HL-60 (cell line): ENCODE measurements at places on chromosomes 5 and 9.

GRCh38 chr5:156631005-156631404, 219.1 kb upstream of the PPP1R2B start:
- no peak for DNase-seq

- no peak for DNase-seq
Observed at GRCh38 chr9:131297903-131298302, 8.4 kb downstream of the PLPP7 start.

GRCh38 chr9:93376411-93376810, 75.1 kb upstream of the FAM120A start:
- no peak for DNase-seq

GRCh38 chr9:94719878-94720277, 6.6 kb upstream of the AOPEP start:
- DNase-seq: no peak

DNA sequence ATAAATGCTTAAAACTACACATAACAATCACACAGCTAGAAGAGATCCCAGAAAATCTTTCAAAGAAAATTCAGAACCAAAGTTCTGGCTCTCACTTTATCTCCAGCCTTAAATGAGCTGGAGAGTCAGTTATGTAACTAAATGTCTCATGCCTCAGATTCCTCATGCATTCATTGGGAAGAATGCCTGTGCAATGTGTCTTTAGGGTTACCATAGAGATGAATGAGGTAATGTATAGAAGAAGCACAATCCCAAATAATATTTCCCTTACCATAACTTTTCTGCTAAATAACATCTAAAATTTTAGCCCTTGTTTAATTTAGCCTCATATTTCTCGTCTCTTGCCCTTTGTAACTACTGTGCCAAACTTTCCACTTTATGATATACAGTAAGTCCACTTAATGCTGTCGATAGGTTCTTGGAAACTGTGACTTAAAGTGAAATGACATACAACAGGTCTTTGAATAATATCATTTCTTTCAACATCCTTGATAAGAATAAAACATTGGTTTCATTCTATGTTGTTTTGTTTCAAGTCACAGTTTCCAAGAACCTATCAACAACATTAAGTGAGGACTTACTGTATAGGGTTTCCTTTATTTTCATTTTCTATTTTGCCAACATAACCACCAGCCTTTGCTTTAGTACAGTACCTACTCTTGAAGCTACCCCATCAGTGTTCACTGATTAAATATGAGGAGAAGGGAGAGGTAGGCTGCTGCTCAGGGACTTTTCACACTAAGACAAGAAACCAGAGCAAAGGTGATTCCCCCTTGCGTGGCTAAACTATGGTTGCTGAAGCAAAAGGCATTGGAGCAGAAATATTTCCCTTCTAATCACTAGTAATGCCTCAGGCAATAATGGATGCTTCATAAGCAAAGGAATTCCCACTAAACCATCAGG, 295.7 kb upstream of the PTGER4 start:
- no peak for DNase-seq

DNA sequence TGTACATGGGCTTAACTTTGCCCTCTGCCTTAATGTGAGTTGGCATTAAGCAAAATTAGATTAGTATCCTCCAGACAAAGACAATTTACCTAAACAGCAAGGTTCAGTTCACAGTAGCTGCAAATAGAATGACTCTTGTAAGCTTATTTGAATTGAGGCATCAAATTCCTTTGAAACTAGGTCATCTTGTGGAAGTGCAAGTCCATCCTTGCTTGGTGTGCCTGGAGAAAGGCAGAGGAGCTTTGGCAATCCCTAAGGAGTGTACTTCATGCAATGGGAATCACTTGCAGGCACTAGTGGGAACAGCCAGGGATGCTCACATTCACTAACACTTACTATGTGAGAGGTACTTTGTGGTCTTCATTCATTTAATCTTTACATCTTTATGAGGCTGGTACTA, 118.3 kb downstream of the DRD1 start:
- DNase-seq: no peak

DNA sequence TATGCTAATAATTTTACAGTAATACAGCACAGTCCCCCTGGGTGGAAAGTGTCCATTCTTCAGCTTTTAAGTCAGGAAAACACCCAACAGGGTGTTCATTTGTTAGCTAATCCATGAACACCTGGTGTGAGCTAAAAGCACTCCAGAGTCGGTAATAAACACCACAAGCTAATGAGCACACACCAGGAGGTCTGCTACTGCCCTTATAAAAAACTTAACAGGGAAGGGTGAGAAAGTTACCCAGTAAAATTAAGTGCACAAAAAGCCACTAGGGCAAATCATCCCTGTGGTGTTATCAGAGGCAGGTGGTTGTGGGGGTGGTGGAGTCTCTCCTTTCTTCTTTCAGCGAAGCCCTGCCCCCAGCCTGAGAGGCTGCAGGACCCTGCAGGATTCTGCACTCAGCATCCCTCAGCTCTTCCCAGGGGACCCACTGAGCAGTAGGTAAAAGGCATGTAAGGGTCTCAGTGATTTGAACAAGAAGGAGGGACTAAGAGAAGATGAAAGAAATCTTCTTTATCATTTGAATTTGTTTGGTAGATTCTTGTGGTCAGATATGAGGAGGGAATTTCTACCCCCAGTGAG, 14.4 kb downstream of the GDNF start:
- no peak for DNase-seq

- no peak for DNase-seq
Observed at GRCh38 chr9:98941946-98942523, 1.7 kb upstream of the COL15A1 start.

DNA sequence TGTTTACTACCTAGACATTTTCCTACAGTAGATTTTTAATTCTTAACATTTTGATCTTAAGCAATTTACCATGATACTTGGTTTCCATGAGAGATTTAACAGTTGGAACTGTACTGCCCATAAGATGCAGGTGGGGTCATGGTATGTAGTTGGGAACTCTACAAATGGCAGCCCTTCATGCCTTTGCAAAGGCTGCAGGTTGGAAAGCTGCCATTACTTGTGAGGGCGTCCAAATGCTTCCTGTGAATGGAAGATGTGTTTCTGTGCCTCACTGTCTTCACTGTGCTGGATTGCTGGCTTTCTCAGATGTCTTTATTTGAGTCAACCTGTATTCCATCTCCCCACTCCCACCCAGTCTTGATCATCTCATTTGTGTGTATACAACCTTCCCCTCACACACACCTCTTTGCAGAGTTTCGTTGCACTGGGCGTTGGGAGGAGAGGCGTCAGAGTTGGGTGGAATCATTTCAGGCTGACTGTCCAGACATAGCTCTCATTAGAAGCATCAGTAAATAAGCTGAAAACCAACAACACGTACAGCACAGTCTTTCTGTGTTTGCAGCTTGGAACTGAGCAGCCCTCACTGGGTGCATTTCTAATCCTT, 14.8 kb upstream of the ABL1 start:
- DNase-seq: no peak

DNA sequence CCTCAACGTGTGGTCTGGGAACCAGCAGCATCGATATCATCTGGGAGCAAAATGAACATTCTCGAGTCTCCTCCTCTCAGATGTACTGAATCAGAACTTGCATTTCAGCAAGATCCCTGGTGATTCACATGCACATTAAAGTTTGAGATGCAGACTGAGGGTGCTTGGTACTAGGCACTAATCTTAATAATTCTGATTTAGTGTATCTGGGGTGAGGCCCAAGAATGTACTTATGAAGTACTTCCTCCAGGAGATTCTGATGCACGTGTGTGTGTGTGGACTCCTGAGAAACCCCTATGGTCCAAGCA, 56.2 kb upstream of the EQTN start:
- DNase-seq: no peak

DNA sequence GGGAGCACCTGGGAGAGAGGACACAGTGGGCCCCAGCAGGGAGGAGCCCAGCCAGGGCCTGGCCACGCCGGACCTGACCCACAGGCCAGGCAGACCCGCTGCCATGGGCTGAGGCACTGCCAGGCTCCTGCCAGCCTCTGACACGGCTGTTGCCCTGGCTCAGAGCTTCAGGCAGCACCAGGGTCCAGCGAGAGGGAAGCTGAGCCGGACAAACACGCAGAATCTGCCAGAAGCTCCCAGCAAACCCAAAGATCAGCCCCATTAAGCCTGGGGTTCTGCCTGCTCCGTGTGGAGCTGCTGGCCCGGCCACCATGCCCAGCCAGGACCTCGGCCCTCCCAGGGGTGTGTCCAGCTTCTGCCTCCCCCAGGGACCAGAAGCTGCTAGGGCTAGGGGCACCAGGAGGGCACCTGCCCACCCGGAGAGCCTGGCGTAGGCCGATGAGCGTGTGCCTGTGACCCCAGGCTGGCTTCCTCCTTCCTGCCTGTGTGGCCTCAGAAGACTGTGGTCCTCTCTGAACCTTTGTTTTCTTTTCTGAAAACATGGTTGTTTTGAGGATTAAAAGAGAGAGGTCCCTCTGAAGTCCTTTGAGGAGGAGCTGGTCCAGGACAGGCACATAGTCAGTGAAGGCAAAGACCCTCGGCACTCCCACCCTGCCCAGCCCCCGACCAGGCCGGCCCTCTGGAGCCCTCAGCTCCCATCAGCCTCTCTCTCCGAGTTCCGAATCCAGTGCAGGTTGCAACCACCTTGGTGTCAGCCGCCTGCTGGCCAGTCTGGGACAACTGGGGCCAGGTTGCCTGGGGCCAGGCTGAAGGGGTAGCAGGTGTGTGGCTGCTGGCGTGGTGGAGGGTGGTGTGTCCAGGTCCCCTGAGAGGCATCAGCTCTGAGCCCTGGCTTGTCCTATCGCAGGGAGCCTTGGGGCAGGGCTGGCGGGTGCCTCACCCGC, 39.6 kb downstream of the KCNT1 start:
- no peak for DNase-seq

DNA sequence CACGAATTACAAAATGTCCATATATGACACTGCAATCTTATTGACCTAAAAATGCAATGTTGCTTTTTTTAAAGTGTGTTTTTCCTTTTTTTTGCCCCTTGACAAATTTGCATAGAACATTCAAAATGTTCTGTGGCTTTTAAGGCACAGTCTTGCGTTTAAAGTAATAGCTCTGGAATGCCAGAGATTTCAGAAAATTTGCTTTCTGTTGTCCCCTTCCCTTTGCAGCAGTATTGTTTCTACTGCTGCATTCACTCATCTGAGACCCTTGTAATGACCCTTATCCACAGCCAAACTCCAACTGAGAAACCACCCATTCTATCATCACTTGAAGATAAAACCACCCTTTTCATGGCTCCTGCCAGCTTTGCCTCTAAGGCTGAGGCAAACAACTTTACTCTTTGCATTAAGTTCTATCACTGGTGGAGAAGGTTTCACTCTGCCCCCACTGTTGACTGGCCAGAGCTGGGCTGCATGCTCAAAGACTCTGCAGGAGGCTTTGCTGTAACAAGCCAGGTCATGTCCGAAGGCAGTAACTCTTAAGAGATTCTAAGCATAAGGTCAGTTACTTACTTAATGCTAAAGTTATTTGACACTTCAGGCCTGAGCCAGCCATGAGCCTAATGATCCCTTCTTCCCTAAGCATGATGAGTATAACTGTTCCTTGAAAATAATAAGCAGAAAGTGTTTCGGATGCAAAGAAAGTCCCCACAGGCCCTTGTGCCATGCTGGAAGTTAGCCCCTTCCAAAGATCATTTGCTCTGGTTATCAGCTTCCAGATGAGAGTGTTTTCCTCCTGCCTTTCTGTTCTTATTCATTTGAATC, 101.9 kb downstream of the CD180 start:
- DNase-seq: no peak

DNA sequence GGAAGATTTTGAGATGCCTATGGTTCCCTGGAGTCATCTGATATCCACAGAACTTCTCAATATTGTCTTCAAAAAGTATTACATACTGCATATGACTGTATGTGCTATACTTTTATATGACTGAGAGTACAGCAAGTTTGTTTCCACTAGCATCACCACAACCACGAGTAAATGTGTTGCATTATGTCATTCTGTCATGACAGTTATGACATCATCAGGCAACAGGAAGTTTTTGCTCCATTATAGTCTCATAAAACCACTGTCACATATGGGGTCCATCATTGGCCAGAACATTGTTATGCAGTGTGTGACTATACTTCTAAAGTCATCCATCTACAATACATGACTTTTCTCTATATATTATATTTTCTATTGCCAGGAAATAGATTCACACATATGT, 831.7 kb downstream of the SEMA5A start:
- no peak for DNase-seq

- no peak for DNase-seq
Observed at GRCh38 chr5:139690803-139691629, 42.9 kb downstream of the CXXC5 start.

GRCh38 chr5:73284220-73284795, 111.3 kb downstream of the TMEM174 start:
- no peak for DNase-seq

DNA sequence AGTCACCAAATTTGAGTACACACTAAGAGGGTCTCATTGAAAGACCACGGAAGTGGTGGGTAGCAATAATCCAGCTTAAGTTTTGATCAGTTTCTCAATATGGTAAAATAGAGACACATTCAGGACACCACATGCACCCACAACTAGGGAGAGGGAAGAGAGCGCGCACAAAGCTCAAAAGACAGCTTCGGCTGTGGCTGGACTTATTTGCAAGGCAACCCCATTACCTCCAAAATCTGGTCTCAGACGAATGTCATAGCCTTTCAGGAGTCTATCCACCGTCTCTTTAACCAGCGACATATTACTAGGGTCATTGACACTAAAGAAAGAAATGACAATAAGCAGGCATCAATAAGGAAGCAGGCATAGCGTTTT, 443 bp downstream of the GABRB2 start:
- DNase-seq: no peak

DNA sequence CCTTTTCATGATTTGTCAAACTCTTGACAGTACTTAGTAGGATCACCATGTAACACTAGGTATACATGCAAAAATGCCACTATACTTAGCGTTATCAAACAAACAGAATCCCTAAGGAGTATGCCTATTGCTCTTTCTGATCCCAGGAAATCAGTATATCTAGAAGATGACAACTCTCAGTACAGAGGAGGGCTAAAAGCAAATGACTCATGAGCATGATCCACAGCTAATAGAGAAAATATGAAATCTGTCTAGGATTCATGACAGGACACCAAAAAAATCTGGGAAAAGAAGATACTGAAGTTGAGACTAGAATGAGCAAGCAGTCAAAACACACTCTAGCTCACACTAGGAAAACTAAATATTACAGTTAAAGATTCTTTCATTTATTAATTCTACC, 89.2 kb downstream of the RAPGEF6 start:
- no peak for DNase-seq

DNA sequence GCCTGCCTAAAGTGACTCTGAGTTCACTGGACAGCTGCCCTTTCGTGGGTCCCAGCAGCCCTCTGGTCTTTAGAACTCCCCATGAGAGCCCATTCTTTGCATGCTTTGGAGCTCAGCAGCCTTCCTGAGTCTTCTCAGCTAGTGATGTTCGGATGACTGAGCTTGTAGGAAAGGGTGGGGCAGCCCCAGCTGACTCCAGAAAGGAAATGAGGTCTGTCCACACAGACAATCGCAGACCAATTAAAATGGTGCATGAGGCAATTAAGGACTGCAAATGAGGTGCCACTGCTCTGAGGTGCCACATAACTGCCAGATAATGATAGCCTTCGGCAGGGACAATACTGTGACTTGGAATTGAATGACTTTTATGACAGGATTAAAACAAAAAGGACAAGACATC, 25.4 kb upstream of the TOMM5 start:
- DNase-seq: no peak

- DNase-seq: peak; percentile 78
Observed at GRCh38 chr9:4939118-4939561, 45.9 kb upstream of the JAK2 start.

GRCh38 chr5:12322042-12322441, 417.8 kb upstream of the CTNND2 start:
- DNase-seq: no peak
